ENCODE measurements at places on chromosomes 2 and 18.

- DNase-seq, result peak; percentile 63
Observed at GRCh38 chr2:165469417-165469816, at the start of gene CSRNP3. Gene CSRNP3, plus strand, starts transcription at chr2:165469698. Its CDS starts 125,368 bp downstream, at chr2:165595066.

GRCh38 chr18:35888329-35888728, 84.2 kb upstream of the RMP24 start:
- no peak for DNase-seq

DNA sequence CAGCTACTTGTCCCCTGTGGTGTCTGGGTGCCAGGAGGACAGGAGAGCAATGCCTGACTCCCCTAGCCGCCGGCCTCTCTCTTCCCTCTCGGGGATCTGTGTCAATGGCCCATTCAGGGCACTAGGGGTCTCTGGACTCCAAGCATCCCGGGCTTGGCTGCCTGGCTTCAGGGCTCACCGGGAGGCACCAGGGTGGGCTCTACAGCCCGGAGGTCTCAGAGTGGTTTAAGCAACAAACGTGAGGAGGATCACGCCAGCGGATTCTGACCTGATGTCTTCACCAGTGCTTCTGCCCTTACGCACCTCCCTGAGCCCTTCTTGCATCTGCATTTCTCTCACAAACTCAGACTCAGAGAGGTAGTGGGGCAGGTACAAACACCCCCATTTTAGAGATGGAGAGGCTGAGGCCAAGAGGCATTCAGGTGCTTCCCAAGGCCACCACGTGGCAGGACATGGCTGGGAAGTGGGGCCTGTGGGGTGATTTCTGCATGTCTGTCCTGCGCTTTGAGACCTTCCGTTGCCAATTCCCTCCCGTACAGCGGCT, 243.0 kb downstream of the CELF4 start:
- peak; percentile 58 for DNase-seq

DNA sequence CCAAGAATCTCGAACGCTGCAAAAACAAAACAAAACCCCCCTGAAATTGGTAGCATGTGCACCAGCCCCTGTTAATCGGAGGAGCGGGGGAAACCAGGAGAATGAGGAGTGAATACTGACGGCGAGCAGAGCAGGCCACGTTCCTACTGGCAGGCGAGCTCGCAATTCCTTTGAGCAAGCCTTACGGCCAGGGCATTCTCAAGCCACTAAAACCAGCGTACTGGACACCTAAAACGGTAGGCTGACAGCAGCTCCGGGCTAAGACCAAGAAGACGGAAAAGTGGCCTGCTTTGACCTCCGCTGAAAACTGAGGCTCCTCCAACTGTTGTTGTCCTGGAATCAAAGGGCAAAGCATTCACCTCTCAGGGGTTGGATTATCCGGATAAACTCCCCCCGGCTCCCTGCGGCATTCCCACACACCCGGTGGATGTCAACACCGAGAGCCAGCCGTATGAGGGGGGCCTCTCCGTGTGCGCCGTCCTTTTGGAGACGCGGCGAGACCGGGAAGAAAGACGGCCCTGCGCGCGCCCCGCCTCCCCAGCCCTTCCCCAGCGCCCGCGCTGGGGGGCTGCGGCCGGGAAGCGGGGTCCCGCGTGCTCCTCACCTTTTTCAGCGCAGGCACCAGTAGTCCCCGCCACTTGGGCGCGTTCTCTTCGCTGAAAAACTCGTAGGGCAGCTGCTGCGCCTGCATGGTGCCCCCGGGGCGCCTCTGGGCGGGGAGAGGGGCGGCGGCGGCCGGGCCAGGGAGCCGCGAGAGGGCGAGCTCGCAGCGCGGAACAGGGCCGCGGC, 925 bp downstream of the SOS1 start:
- peak; percentile 92 for DNase-seq

DNA sequence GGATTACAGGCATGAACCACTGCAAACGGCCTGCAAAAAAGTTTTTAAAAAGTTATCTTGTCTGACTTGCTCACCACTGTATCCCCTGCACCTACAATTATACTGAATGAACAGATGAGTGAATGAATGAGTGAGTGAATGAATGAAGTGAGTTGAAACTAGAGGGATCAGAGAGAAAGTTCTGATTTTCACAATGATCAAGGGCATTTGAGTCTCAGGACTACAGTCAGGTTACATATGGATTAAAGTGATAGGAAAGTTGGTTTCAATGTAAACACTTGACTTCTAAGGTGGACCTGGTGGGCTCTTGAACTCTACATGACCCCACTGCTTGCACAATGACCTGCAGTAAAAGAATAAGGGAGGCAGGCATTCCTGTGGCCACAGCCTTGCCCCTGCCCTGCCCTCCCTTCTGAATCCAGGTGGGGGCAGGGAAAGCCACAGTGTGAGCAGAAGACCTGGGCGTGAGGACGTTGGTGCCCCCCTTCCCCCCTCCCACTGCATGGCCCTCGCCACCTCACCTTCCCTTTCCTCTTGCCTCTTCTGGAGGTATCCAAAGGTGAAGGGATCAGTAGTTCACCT, 10.7 kb downstream of the C2orf80 start:
- DNase-seq, result no peak

GRCh38 chr2:6475155-6475940, 390.4 kb downstream of the CMPK2 start:
- DNase-seq, result no peak

DNA sequence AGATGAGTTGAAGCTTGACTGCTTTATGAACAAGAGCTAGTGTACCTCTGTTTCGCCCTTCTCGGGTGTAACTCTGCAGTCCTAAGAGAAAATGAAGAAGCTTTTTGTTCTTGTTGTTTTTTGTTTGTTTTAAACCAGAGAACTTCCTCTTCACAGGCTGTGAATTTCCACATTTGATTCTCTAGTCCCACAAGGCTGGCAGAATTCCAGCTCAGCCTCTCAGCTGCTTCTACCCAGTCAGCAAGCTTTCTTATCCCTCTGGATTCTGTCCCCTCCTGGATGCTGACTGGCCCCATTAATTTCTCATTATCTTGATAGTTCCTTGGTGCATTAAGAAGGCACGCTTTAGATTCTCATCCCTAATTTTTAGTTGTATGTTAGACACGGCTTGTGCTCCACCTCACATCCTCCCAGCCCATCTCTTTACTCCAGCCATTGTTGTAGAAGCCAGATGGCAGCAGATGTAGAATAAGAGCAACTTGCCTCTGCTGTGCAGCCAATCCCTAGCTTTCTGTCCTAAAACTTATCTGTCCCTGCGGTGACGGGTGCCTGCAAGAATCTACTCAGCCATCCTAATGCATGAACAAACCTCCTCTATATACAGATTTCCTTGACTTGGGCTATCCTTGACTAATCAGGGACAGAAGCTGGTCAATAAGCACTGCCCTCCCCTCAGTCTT, 12.3 kb upstream of the RESP18 start:
- DNase-seq, result no peak

DNA sequence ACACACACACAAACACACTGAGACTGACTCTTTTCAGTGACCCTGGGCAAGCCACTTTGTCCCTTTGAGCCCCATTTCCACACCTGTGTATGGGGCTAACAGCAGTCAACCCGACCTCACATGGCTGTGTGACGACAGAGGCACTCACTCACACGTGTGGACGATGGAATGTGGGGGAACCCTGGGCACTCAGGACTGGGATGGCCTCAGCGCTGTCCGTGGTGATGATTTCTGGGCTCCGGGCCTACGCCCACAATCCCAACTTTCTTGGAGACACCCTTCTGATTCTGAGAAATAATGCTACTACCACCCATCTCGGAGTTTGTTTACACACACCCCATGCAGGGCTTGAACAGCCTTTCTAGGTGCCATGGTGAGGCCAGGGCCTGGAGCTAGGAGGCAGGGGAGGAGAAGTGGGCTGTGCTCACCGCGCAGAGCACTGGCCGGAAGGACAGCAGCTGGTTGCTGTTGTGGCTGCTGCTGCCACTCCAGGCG, 1.5 kb downstream of the CRYBA2 start:
- DNase-seq, result peak; percentile 50

- no peak for DNase-seq
Observed at GRCh38 chr18:78561757-78562510, 417.7 kb upstream of the SALL3 start.

- no peak for DNase-seq
Observed at GRCh38 chr2:195458936-195459335, 198.1 kb upstream of the SLC39A10 start.

DNA sequence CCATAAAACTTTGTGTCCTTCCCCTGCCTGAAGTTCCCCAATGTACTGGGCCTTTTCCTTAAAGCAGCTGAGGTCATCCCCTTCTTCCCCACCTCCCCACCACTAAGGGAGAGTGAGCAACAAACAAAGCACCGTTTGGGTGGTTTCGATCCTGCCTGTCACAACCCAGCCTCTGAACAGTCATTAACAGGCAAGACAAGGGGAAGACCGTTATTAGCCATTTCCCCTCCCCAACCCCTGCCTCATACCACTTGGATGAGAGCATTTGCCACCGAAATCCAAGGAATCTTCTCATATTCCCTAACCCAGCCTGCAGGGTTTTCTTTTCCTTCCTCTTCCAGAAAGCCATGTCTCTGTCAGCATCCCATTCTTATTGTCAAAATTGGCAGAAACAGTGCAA, 65.6 kb downstream of the STRADB start:
- no peak for DNase-seq

DNA sequence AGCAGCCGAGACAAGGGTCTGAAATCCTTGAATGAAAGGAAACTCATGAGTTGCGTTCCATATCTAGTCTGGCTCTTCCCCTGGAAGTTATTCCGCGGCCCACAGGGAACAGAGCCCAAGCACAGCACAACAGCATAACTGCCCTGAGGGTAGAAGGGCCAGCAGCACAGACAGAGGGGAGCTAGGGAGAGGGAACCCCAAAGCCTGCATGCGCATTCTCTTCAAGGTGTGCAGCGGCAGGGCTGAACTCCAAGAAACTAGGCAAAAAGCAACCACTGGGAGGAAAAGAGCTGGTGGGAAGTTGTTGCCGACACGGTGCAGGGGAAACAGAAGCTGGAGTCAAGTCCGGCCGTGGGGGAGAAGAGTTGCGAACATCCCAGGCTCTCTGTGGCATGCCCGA, 11.8 kb downstream of the GPR148 start:
- no peak for DNase-seq

DNA sequence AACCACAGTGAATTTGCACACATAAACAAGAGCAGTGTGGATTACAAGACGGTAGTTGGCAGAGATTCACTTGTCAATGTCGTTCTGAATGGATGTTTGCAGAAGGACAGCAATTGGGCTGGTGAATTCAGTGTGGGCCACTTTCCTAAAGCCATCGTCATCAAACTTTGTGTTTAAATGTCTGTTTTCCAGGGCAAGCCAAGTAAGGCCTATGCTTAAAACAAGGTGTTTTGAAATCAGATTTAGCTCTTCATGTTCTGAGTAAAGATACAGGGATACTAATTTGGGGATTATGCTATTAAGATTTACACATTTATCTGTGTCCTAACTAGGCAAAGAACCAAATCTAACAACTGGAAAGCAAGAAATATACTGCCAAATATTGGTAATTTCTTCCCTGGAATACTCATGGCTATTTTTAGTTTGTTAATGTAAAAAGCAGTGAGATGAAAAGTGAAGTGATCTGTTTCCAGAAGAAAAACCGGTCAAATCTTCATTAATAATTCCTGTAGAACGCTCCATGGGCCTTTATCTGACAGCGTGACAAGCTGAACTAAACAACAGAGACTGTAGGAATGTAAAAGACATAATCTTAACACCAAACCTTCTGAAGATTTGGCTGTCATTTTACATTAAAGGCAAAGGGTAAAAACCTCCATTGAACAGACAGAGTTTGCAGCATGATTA, 175.7 kb downstream of the ICOS start:
- DNase-seq, result no peak

GRCh38 chr2:8316356-8316755, 365.5 kb upstream of the ID2 start:
- DNase-seq, result no peak

DNA sequence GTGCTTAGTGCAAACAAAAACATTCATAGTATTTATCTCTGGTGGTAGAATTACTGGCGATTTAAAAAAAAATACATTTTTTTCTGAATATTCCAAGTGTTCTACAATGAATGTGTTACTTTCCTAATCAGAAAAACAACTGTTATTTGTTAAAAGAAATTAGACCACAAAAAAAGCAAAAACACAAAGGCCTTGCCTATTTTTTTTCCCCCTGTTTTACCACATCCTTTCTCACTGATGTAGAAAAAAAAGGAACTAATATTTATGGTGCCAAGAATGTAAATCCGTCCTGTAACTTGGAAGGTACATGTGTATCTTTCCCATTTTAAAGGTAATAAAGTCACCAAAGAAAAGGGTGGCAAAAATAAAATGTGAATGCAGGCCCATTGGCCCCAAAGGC, 28.4 kb upstream of the MGAT4A start:
- no peak for DNase-seq

GRCh38 chr2:9807056-9807455, 36.2 kb upstream of the TAF1B start:
- no peak for DNase-seq

- DNase-seq, result no peak
Observed at GRCh38 chr18:6624661-6625311, 104.7 kb upstream of the ARHGAP28 start.

GRCh38 chr18:7617738-7618422, 50.8 kb downstream of the PTPRM start:
- peak; percentile 35 for DNase-seq

- peak; percentile 13 for DNase-seq
Observed at GRCh38 chr18:63784787-63785452, 9.7 kb downstream of the SERPINB7 start.

DNA sequence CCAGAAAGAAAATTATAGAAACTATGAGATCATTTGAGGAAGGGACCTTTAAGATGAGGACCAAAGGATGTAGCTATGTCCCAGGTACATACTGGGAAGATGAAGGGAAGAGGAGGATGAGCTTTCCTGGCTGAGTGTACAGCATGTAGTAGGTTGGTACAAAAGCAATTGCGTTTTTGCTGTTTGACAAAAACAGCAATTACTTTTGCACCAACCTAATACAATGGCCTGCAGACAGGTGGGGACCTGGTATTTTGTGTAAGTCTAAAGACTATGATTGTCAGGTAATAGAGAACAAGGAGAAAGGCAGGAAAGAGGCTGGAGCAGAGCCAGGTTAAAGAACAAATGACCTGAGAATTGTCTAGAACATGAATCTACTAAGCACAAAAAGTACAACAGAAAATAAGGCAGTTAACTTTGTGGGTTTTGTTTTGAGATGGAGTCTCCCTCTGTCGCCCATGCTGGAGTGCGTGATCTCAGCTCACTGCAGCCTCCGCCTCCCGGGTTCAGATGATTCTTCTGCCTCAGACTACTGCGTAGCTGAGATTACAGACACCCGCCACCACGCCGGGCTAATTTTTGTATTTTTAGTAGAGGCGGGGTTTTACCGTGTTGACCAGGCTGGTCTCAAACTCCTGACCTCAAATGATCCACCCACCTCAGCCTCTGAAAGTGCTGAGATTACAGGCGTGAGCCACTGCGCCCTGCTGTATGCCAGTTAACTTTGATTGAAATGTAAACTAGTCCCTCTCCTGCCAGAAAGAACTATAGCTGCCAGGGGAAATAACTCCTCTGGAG, 3.2 kb upstream of the TGOLN2 start:
- DNase-seq, result no peak
